ENCODE measurements at places on chromosomes 4 and X.

DNA sequence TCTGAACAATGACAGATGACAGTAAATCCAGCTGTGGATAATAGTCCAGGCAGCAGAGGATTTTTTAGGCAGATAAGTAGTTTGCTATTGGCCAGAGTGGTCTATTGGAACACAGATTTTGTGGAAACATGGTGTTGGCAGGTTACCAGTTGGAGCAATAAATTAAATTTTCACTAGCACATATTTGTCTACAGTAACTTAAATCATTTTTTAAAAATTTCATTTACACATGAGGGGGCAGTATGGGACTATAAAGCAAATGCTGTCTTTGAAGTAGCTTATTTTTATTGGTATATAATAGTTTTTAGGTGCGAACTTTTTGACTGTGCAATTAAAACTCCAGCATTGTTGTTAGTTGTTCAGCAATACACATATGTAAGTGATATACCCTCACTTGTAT is 289.8 kb downstream of the ARHGAP10 start:
- DNase-seq = no peak

DNA sequence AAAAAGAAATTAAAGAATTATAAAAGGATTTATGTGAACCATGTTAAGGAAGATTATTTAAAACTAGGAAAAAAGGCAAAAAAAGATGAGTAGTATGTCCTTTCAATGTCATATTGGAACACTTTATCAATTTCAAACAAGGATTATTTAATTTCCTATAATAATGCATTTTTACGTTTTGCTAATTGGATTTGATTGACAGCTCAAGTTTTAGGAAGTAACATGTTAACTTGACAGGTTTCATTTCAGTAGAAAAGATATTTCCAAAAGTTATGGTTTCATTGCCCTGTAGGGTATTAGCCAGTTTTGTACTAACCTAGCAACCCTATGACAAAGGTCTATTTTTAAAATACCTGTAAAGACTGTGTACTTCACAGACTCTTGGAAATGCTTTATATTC is 379.6 kb upstream of the ZFP42 start:
- no peak for DNase-seq

- DNase-seq = no peak
These were observed 34.5 kb downstream of the GABRA4 start for GRCh38 chr4:46958742-46959488.

- DNase-seq = no peak
These were observed 57.3 kb upstream of the STIM2 start for GRCh38 chr4:26803211-26803861.

DNA sequence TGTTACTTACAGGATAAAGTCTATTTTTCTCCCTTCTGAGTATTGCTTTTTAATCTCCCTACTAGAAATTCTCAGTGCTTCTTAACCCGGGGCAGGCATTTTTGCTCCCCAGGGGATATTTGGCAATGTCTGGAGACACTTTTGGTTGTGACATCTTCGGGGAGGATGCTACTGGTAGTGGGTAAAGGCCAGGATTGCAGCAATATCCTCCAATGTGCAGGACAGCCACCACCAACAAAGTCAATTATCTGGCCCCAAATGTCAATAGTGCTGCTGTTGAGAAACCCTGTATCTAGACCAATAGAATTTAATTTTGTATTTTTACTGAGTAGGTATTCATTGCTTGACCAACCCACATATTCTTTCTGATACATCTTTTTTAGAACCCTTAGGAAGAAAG is 669.5 kb upstream of the MAGEB2 start:
- no peak for DNase-seq

GRCh38 chrX:18377796-18378195 is 23.3 kb upstream of the SCML2 start:
- no peak for DNase-seq

DNA sequence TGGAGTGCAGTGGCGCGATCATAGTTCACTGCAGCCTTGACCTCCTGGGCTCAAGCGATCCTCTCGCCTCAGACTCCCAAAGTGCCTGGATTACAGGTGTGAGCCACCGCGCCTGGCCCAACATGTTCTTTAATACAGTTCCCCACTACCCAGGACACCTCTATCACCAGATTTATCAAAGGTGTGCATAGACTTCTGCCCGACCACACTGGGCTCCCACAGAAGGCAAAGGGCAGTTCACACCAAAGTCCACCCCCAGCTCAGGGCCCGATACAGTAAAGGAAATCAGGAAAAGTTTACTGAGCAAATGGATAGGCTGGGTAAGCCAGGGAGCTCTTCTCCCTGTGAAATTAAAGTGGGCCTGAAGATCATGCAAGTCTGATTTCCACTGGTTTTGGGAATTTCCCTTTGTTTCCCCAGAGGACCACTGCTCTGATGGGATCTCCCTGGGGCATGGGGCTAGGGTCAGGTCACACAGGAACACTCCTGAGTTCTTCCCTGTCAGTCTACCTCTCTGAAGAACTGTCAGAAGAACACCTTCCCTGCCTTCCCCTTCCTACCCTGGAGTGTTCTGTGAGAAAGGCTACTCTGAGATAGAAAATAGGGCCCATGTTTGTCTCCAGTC is 17.7 kb upstream of the PIM2 start:
- no peak for DNase-seq

DNA sequence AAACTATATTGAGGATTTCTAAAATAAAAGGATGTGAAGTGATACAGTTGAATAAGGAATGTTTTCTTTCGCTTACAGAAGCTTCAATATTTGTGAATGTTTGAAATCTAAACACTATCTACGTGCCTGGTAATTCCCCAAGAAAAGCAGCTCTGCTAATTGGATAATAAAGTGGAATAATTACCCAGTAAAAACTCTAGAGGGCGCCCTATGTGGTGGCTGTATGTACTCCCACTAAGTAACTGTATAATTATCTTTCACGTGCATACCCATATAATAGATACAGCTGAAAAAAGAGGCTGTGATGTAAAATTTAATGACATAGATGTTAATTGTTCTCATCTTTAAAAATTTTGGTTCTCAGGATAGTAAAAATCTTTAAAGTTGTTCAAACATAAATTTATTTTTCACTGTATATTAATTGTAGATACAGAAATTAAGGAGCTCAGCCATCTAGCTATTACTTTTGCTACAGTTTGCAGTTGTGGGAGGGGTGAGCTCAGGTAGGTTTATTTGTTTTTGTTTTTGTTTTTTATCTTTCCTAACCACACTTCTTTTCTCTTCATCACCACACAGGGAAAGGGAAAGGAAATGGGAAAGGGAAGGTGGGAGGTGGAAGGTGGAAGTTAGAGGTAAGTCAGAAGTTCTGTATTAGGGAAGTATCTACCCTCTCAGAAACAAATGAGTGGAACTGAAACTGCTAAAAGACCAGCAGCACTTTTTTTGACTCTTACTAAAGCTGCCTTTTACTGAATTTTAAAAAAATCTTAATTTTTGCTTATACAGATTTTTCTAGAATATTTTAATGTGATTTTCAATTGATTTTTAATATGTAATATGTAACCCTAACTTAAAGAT is 151.7 kb upstream of the RPS6KA6 start:
- DNase-seq = no peak

- no peak for DNase-seq
These were observed 51.5 kb upstream of the FAM241A start for GRCh38 chr4:112093636-112094202.

DNA sequence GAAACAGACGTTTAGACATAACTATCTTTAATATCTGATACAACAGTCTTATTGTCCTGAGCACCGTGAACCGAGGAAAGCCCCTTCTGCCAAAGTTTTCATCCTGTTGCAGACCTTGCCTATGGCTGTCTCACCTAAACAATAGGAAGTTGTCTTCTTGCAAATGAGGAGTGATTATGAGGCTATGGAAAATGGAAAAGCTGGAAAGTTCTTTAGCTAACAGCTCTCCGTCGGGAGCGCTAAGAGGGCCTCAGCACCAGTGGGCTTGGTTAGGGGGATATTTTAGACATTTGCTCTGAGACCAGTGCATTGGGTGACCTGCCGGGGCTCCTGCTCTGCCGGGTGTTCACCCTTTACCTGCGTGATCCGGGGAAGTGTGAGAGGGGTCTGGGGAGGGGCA is 28.4 kb downstream of the TMEM131L start:
- no peak for DNase-seq

DNA sequence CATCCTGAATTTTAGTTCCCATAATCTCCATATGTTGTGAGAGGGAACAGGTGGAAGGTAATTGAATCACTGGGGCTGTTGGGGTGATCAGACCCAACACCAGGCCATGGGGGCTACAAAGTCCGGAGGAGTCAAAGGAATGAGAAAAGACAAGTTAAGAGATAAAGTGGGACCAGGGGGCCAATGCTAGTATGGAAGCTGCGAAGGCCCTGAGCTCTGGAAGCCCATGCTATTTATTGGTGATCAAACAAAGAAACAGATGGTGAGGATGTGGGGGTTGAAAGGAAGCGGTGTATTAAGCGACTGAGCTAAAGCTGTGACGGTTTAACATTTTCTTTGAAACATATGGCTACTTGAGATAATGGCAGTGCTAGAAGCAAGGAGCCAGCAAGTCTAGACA is 132.8 kb downstream of the PDGFC start:
- no peak for DNase-seq

DNA sequence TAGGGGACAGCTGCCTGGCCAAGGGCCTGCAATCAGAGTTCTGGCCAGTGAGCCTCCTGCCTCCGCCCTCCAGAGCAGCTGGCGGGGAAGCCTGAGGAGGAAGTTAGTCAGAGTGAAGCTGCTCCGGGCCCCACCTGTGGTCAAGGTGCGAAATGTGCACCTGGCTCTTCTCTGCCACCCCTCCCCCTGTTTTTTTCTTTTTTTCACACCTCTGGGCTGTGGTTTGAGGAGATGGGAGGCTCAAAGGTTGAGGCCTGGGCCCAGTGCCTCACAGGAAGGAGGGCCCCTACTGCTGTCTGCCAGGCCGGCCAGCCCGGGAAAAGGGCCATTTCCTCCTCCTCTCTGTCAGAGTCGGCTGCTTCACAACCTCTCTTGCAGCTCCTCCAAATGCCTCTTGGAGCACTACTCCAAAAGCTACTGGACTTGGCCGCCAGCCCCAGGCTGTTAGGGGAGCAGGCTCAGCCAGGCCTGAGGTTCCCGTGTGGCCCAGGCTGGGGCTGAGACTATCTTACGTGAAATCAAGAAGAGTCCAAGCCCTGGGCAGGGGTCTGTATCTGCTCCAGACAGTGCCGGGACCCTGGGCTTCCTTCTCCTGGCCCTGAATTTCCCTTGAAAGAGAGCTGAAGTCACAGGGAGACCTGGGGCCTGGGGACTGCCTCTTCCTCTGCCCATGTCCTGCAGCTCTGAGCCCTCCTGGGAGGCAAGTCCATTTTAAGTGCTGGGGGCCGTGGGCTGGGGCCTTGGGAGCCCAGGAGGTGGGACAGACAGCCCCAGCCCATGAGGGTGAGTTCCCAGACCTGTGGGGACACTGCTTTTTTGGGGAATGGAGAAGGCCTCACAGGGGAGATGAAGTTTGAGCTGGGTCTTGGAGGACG is 4.5 kb upstream of the CXCR3 start:
- DNase-seq = peak; percentile 69

GRCh38 chrX:23901060-23901459 is 6.7 kb downstream of the APOO start:
- DNase-seq = no peak

DNA sequence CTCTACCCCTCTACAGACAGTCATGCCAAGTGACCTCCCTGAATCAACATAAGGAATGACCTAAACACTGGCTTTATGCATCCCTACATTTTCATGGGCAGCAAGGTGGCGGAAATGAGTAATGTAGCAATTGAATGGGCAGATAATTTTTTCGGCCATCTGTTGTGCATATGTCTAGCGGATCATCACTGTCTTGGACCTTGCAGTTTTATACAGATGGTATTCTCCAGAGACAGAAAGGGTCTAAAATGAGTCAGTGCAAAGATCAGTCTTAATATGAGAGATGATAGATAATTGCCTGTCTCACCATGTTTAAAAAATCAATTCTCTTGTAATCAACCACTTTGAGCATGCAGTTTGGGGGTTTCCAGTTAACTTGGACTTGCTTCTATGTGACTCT is 177.3 kb upstream of the DKK2 start:
- no peak for DNase-seq

DNA sequence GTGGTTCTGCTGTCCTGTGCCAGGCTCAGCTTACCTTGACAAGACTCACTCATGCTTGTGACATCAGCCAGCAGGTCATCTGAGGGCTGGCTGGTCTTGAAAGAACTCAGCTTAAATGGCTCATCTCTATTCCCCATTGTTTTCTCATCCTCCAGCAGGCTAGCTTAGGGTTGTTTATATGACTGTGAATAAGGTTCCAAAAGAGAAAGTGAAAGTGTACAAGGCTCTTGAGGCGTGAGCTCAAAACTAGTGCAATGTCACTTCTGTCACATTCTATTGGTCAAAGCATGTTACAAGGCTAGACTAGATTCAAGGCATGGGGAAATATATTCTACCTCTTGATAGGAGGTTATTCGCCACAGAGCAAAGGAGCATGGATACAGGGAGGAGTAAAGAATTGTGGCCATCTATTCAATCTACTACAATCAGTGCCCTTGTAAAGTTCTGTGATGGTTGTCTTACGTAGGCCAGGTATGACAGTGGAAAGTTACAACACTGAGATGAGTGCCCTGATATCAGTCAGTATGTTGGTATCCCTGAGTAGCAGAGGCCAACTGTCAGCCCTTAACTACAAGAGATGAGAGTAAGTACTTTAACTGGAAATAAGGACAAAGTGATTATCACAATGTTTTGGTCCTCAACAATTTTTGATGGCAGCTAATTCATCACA is 19.8 kb upstream of the TMLHE start:
- no peak for DNase-seq

DNA sequence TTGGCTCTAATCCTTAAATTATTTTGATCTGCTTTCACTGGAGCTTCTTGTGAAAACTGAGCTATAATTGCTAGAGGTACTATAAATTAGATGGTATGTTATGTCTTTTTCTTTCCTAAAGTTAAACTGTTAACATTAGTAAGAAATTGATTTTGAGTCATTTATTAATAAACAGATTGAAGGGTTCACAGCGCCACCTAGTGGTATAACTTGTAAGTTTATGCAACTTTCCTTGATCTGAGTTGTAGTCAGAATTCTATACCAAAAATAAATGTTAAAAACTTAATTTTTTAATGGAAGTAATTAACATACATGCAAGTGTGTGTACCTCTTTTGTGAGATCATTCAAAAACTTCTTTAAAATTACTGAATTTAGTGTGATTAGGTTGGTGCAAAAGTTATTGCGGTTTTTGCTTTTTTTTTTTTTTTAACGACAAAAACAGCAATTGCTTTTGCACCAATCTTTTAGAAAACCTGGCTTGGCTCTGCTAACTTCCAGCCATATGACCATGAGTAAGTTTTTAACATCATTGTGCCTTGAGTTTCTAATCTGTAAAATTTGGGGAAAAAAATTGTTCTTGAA is 151.5 kb downstream of the CENPC start:
- no peak for DNase-seq

Measured in effector memory CD4-positive, alpha-beta T cell (primary cell).